ENCODE measurements at places on chromosomes 16 and 17.

DNA sequence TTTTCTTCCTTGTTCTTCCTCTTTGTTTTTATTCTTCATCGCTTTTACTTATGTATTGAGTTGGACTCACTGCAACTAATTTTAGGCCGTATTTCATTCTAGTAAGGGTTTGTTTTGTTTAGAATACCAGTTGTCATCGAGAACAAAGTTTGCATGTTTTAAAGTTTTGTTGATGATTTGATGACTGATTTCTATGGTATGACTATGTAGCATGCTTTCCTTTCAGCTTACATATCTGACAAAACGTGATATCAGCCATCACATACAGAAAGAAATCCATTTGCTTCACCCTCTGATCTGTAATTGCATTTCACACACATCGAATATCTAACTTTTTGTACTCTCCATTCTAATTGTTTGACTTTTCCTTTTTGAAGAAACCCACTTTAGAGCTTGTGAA lies 4.0 kb downstream of the PRKCA start:
- no peak for DNase-seq

DNA sequence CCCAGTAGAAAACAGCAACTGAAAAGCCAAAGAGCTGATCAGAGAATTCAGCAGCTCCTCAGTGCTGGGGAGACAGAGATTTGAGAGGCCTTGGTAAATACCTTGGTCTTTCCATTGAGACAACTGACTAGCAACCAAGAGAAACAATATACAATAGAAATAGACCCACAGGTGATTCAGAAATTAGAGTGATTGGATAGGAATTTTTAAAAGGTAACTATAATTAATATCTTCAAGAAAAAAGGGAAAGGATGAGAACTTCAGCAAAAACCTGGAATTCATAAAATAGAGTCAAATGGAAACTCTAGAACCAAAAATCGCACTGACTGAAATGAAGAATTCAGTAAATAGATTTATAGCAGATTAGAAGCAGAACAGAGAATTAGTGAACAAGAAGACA lies 32.5 kb upstream of the ITGAX start:
- DNase-seq: no peak

- no peak for DNase-seq
Observed at GRCh38 chr17:2433696-2434095, 32.8 kb upstream of the MNT start.

GRCh38 chr17:57705921-57706695 lies 39.0 kb downstream of the CCDC182 start:
- no peak for DNase-seq

GRCh38 chr16:81243942-81244341 lies 5.5 kb downstream of the BCO1 start:
- no peak for DNase-seq

GRCh38 chr17:4263282-4264215 lies at the start of gene ANKFY1:
ANKFY1 (minus strand) TSS chr17:4263979; CDS start chr17:4263941, 38 bp downstream.
- peak; percentile 98 for DNase-seq

- no peak for DNase-seq
Observed at GRCh38 chr16:54817940-54818574, 112.6 kb upstream of the IRX5 start.

DNA sequence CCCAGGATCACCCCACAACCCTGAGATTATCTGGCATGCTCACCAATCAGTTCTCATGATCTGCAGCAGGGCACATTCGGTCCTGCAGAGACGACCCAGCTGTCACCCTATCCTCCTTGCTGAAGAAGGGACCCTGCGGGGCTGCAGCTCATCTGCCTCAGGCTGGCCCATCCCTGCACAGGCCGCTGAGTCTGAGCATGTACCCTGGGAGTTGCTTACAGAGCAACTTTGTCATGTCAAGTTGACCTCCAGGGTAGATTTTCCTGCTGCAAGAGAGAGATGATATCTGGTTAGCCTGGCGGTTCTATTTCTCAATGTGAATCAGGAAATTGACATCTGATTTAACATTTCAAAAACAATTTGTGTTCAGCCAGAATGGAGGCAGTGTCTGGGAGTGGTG lies 36.0 kb upstream of the ADCY9 start:
- no peak for DNase-seq

DNA sequence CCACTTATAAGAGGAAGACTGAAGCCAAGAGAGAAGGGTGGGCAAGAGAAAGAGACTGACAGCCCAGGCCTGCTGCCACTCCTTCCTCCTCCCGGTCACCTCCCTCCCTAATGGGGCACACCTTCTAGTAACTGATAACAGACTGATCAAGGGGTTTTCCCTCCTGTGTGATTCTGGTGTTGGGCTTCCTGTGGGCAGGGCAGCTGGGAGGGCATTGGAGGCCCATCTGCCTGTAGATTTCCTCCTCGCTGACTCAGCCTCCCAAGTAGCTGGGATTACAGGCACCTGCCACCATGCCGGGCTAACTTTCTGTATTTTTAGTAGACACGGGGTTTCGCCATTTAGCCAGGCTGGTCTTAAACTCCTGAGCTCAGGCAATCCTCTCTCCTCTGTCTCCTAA lies 16.2 kb downstream of the CA4 start:
- DNase-seq: peak; percentile 58

GRCh38 chr16:77885571-77886295 lies 97.4 kb downstream of the VAT1L start:
- DNase-seq: no peak

- DNase-seq: no peak
Observed at GRCh38 chr16:19269098-19269497, 16.4 kb upstream of the CLEC19A start.

DNA sequence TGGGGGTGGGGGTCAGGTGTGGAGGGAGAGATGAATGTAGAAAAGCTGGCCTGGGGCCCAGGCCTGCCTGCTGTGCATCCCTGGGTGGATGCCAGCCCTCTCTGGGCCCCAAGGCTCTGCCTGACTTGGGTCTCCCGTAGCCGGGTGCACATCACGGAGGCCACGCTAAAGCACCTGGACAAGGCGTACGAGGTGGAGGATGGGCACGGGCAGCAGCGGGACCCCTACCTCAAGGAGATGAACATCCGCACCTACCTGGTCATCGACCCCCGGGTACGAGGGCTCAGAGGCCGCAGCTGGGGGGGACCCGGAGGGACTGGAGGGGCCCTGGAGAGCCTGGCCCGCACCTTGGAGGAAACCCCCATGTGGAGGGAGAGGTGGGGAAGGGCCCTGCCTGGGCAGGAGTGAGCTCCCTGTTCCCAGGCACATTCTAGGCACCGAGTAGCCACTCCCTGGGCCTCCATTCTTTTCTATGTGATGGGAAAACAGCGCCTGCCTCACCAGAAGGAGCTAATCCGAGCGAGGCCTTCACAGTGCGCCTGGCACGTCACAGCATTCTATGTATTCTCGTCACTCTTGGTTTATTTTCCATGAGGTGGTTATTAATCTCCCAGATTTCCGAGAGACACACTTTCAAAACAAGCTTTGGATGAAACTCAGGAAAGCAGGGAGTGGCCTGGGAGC lies 34.7 kb downstream of the ADCY7 start:
- no peak for DNase-seq

DNA sequence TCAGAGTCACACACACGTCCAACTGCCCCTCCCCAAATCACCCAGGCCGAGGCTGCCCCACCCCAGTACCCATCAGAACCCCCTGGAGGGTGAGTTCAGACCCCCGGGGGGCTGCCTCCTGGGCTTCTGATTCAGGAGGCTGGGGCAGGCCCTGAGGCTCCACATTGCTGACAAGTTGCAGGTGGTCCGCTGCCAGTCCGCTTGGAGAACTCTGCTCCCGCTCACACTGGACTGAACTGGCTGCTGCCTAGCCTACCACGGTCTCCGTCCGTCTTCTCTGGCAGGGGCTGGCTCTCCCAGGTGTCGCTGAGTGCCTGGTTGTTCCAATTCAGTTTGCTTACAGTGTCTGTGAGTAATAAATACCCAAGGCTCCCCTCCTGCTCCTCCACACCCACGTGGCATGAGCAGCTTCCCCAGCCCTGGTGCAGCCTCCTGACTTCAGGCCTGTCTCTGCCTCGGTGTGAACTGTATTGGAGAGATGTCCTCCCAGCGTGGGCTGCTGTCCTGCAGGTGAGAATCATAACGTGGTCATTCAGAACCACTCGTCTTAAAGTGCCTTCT lies 163.4 kb downstream of the LAT start:
- no peak for DNase-seq

DNA sequence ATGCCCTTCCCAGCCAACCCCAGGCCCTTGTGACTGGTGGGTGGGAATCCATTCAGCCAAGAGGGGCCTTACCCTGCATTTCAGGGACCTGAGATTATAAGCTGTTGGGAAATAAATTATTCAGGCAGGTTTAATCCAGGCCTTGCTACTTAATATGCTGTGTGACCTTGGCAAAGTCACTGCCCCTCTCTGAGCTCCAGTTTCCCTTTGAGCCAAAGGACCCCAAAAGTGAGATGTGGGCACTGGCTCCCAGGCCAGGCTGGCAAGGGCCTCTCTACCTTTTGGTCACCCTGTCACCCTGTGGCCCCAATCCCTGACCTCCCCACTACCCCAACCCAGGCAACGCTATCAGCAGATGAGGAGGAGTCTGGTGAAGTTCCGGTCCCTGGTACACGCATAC lies 33.9 kb downstream of the MYO15A start:
- no peak for DNase-seq

DNA sequence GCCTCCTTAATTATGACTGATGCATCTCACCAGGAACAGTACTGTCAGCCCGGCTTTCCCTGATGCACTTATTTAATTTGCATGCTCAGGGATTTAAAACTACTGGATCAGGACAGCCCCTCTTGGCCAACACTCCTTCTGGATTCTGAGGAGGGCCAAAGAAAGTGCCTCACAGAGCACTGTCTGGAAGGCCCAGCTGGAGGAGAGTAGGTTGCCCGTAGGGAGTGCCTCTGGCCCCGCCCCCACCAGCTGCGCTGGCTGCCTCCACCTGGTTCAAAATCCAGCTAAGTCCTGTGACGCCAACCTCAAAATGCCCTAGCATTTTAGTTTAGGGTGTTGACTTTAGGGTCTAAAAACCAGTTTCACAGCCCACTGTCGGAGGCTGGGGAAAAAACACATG lies 49.4 kb upstream of the SREBF1 start:
- no peak for DNase-seq

DNA sequence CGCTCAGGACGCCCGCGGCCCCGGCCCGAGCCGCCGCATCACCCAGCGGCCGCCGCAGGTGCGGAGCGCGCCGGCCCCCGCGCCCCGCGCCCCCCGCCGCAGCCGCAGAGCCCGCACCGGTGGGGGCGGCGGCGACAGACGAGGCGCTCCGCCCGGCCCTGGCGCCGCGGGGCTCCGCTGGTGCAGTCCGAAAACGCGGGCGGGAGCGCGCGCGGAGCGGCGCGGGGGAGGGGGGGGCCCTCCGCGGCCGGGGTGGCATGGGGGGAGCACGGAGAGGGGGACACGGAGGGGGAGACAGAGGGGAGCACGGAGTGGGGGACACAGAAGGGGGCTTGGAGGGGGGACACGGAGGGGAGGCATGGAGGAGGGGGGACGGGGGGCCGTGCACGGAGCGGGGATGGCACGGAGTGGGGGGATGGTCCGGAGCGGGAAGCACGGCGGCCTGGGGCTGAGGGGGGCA lies at the start of gene AATK:
Gene AATK (minus strand): TSS at position 189 of the 460 bp plus-strand sequence. CDS start 229 bp downstream, outside the sequence.
- DNase-seq: no peak

GRCh38 chr17:21459536-21459935 lies 83.4 kb downstream of the KCNJ12 start:
- no peak for DNase-seq

DNA sequence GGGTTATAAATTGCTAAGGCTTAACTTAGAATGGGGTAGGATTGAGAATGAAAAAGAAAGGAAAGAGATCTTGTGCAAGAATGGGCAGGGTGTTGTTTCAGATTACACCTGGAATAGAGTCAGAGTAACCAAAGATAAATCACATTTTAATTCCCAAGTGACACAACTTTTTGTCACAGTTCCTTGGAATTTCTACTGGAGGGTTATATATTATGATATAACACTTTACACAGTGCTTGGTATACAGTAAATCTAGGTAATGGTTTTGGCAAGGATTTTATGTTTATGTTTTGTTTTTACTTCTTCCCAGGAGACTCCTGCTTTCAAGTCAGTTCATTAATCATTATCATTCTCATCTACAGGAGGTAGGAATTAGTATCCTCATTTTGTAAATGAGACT lies 115.7 kb upstream of the KCNJ16 start:
- DNase-seq: no peak

- peak; percentile 60 for DNase-seq
Observed at GRCh38 chr16:74309789-74310781, 13.5 kb downstream of the PSMD7 start.

DNA sequence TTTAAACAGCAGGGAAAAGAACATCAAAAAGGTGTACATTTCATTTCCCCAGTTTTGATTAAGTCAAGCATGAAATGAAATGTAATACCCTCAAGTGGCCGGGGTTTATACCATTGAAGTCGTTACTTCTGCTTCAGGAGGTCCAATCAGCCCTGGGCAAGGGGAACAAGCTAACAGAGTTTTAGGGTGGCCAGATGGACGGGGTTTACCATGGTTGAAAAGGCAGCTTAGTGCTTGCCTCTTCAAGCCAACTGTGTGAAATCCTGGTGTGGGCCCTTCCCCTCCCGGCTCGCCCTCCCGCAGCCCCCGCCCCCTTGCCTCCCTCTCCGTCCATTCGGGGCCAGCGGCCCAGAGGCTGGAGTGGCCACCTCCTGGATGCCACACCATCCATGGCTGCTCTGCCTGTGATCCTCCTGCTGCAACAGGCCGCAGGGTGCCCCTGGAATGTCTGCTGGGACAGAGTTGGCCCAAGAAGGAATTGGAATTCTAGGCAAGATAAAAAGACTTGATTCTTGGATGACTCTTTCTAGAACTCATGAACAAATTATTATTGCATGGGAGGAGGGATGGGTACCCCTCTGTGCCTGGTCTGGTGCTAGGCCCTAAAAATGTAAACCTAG lies 296.2 kb upstream of the IRX3 start:
- DNase-seq: no peak

DNA sequence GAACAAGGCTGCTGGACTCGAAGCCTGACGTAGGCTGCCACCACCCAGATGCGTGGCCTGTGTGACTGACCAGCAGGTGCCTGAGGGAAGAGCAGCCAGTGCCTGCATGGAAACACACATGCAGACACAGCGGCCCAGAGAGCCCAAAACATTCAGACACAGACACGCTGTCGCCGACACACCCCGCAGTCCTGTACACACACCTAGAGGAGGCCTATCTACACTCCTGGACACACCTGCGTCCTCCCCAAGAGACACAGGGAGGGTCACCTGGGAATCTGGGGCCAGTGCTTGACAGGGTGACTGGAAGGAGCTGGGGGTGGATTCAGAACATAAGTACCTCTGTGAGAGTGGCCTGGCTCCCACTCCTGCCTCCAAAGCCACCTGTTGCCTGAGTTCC lies 6.1 kb upstream of the TSPOAP1 start:
- DNase-seq: no peak

Measured in common myeloid progenitor, CD34-positive (primary cell).